ENCODE measurements at places on chromosomes 4 and X.

DNA sequence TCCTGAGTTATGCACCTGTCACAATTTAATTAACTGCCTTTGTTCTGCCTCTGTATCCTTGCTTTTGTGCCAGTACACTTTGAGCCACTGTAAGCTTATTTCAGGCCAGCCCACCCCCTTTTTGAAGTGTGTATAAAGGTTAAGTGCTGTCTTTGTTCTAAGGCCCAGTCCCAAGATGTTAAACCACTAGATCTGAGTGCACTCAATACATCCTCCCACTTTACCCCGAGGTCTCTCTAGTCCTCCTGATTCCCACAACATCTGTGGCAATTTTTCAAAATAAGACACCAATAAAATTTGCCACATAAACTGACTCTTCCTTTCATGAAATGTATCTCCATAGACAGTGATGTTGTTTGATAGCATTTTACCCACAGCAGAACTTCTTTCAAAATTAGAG is 124.1 kb upstream of the SPIN4 start:
- no peak for DNase-seq

GRCh38 chr4:182914357-182914756 is 2.8 kb downstream of the DCTD start:
- no peak for DNase-seq

DNA sequence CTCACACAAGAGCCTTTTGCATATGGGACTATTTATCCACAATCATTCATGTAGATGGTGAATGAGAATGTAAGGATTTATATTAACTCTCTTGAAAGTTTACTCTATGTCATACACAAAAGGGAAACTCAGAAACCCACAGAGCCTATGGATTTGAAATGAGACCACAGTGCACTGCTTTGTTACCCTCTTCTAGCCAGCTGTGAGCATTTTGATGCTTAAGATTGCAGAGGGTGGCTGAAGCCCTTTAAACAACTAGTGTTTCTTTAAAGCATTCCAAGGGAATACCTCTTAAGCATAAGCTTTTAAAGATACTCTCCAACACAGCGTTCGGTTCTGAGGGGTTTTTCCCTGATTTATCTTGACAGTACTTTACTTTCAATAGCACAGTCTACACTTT is 113.9 kb downstream of the NKX6-1 start:
- DNase-seq: no peak

- DNase-seq: no peak
These were observed 115.9 kb upstream of the PNPLA4 start for GRCh38 chrX:8043121-8043520.

DNA sequence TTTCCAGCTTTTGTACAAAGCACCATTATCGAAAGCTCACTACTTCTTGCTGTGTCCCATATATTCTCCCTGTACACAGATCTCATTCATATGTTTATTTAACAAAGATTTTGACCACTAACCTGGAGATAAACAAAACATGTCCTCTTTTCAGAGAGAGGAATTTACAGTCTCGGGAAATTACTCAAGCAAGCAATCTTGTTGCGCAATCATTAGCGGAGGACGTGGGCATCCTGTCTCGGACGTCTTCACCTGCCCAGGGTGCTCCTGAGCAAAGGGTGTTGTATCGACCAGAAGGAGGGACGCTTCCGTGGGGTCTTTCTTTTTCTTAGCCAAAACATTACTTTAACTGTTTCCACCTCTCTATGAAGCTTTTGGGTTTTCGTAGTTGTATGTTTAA is 66.5 kb upstream of the CLCN4 start:
- no peak for DNase-seq

DNA sequence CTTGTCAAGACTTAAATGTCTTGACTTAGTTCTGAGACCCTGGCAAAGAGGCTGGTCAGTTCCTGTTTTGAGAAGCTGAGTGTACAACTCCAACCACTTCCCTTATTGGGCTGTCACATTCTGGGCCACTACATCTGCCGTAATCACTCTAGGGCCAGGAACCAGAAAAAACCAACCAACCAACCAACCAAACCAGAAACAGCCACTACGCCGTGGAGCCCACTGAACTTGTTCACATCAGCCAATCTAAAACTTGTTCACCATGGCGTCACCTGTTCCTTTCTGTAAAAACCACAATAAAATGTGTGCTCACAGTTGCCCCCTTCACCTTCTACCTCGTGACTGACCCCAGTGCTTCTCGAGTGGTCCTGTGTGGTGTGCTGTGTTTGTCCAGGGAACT is 107.3 kb downstream of the JADE1 start:
- DNase-seq: peak; percentile 16

DNA sequence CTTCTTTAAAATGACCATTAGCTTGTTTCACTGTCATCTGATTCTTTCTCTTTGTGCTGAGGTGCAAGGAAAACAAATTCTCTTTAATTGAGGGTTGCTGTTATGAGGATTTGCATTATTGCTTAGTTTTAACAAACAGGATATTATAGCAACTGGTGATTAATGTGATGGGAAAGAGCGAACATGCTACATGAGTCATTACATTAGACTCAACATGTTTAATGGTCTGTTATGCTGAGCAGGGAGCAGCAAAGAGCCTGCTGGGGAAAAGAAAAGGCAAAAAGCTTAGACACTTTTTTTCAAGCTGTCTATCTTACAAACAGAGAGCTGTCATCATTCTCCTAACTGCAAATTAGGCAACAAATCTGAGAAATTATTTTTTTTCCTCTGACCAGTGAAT is 230.5 kb upstream of the LCORL start:
- no peak for DNase-seq

GRCh38 chrX:153969904-153970356 is 1.7 kb downstream of the HCFC1 start:
- DNase-seq: peak; percentile 50

DNA sequence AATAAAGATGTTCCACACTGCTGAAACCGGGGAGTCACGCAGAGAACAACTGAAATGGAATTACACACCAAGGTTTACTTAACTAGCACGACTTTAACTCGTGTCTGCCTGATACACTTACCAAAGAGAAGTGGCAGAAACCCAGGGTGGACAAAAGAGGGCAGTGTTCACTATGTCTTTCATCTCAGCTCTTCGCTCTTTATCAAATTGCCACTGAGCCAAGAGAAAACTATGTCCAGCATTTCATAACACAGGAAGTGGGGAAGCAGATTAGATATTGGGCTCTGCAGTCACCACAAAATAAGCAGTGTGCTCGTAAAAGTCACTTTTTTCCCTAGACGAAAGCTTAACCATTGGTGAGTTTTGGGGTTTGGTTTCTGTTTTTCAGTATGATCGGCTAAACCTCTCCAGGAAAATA is 155.7 kb downstream of the CHIC2 start:
- DNase-seq: peak; percentile 56

DNA sequence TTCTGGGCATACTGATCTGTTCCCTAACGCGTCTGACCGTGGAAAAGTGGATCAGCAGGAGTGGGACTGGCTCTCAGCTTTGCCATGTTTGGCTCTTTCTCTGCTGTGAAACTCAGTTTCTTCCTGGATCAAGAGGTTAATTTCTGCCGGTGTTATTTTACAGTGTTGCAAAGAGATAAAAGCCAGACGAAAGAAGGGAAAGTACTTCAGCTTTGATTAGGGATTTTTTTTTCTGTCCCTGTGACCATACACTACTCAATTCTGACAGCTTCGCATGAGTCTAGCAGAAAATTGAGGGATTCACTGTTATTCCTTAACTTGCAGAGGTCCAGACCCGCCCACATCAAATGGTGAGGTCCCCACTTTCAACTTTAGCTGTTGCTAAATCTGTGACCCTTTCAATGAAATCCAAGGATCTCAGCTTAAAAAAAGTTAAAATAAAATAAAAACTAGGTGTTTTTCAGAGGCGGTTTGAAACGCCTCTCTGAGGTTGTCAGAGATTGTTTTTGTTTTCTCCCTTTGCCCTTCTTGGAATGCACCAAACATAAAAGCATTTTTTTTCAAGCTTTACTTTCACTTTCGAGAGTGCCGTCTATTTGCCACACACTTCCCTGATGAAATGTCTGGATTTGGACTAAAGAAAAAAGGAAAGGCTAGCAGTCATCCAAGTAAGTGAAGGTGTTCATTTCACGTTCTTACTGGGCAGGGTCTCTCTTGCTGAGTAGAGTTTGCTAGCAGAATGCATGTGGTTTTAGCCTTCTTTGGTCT is at the start of gene TLR3:
Gene TLR3, plus strand, starts transcription at position 576 of the 768 bp plus-strand sequence. CDS start 7,464 bp downstream, outside the sequence.
- DNase-seq: peak; percentile 47

GRCh38 chrX:96379951-96380350 is 304.7 kb upstream of the DIAPH2 start:
- DNase-seq: no peak

DNA sequence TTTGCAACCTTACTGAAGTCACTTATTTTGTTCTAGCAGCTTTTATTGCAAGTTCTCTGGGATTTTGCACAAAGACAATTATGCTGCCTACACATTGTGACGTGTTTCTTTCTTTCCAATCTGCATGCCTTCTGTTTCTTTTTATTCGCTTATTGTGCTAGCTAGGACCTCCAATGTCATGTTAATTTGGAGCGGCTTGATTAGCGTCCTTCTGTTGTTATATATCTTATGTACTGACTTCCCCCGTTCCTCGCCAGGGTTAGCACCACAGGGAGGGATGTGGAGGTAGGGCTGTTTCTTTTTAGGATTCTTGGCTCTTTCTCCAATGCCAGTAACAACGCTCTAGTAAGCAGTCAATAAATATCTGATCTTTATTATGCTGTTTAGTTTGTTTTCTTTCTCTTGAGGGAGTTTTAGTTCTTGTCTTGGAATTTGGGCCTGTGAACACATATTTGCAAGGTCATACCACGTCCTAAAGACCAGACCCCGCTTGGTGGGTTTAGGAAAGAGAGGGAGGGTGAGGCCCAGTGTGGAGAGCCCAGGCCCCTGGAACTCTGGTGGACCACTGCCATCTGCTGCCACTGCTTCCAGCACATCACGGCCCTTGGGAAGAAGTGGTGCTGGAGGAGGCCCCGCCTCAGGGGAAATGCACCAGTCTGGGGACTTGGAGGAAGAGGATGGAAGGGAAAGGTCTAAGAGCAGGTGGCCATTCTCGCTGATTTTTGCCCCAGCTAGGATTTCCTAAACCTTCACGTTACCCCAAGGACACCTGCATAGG is 129.1 kb downstream of the TRIML1 start:
- no peak for DNase-seq

DNA sequence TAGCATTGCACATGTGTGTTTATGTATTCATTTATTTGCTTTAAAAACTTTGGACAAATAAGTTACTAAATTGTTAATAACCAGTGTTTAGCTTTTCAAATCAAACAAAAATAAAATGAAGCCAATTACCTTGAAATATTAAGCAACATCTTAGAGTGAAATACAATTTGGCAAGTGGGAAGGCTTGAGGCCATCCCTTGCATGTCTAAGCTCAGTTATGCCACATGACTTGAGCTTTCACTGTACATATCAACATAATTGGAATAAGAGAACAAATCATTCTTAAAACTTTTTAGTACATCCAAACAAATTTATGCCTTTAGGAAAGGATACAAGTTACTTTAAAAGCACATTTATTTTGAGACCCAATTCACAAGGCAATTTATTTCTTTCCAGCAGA is 640.6 kb downstream of the SPRY1 start:
- DNase-seq: no peak

- DNase-seq: peak; percentile 32
These were observed at the start of gene GPRASP2 for GRCh38 chrX:102712216-102712966. Gene GPRASP2, plus strand, starts transcription at chrX:102712448. Its CDS starts 2,422 bp downstream, at chrX:102714870.

- DNase-seq: no peak
These were observed 17.7 kb upstream of the SLC7A11 start for GRCh38 chr4:138259824-138260223.

DNA sequence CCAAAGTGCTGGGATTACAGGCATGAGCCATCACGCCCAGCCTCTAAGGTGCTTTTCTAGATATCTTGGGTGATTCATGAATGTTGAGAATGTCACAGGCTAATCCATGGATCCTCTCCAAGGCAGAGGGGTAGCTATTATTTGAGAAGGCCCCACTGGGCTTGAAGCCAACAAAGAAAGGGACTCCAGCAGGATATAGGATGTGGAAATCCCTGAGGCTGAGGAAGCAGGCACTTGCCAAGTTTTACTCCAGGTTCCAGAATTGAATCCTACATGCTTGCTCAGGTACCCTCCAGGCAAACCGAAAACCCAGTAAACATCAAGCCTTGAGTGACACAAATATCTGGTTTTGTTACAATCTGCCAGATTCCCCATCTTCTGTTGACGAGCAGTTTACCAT is 15.8 kb downstream of the NLGN3 start:
- no peak for DNase-seq

DNA sequence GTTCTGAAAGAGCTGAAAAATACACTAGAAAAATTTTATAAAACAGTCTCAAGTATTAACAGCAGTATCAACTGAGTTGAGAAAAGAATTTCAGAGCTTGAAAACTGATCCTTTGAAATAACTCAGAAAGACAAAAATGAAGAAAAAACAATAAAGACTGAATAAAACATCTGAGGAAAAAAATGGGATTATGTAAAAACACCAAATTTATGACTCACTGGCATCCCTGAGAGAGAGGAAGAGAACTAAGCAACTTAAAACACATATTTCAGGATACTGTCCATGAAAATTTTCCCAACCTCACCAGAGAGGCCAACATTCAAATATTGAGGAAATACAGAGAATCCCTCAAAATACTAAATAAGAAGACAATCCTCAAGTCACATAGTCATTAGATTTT is 22.9 kb downstream of the PABPC4L start:
- no peak for DNase-seq

DNA sequence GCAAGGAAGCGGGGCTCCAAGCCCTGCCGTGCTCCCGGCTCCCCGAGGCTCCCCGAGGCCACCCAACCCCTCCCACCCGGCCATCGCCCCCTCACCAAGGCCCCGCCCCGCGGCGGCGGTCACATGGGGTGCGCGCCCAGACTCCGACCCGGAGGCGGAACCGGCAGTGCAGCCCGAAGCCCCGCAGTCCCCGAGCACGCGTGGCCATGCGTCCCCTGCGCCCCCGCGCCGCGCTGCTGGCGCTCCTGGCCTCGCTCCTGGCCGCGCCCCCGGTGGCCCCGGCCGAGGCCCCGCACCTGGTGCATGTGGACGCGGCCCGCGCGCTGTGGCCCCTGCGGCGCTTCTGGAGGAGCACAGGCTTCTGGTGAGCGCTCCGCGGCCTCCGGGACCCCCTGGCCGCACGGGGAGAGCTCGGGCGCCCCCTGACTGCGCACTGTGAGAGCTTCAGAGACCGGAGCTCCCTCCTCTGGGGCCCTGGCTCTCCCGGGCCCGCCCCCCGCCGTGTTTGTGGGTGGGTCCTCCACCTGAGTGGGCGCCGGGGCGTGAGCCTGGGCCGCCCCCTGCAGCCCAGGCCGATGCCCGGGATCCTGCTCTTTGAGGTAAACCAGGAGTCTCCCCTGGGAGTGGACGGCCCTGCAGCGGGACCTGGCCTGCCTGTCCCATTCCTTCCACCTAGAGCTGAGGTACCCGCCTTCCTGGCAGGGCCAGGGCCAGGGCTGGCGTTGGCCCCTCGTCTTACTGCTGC is at the start of gene IDUA:
Gene IDUA, plus strand, starts transcription at position 166 of the 745 bp plus-strand sequence. Its CDS starts 41 bp downstream, at position 207.
- DNase-seq: peak; percentile 75

- no peak for DNase-seq
These were observed 29.3 kb upstream of the HGFAC start for GRCh38 chr4:3412257-3413020.

DNA sequence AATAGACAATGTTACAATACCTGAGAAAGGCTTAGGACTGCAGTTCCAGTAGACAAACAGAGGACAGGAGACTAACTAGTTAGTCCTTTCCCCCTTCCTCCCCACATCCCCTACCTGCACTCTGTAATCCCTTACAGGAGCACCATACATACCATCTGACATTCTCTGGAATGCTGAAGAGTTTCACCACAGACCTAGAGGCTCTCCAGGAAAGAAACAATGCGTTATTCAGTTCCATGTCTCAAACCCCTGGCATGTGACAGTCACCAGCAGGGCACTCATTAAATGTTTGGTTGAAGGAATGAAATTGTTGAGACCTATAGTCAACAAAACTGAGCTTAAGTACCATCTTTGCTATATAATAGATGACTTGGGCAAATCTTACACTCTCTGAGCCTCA is 100.2 kb upstream of the USP38 start:
- DNase-seq: no peak

GRCh38 chrX:66042307-66043077 is 2.6 kb upstream of the VSIG4 start:
- DNase-seq: no peak

All from midbrain (tissue), 1 donor.